ENCODE measurements at places on chromosomes 5 and 9.

DNA sequence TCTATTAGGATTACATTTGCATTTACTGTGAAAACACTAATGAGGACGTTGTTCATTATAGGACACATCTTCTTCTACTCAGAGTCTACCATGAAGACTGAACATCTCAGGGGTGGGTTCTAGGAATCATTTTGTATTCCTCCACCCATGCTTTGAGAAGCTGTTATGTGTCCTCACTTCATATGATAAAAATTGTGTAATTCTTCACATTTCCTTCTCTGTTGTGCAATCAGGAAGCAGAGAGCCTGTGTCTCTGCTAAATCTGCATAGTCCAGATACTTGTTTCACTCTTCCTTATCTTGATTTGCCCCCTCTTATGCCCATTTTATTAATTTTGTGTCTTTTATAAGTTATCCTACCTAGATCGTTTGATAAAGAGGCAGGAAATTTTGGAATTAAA lies 97.8 kb upstream of the IQGAP2 start:
- no peak for DNase-seq

GRCh38 chr5:132291026-132291425 lies 3.2 kb upstream of the SLC22A4 start:
- no peak for DNase-seq

DNA sequence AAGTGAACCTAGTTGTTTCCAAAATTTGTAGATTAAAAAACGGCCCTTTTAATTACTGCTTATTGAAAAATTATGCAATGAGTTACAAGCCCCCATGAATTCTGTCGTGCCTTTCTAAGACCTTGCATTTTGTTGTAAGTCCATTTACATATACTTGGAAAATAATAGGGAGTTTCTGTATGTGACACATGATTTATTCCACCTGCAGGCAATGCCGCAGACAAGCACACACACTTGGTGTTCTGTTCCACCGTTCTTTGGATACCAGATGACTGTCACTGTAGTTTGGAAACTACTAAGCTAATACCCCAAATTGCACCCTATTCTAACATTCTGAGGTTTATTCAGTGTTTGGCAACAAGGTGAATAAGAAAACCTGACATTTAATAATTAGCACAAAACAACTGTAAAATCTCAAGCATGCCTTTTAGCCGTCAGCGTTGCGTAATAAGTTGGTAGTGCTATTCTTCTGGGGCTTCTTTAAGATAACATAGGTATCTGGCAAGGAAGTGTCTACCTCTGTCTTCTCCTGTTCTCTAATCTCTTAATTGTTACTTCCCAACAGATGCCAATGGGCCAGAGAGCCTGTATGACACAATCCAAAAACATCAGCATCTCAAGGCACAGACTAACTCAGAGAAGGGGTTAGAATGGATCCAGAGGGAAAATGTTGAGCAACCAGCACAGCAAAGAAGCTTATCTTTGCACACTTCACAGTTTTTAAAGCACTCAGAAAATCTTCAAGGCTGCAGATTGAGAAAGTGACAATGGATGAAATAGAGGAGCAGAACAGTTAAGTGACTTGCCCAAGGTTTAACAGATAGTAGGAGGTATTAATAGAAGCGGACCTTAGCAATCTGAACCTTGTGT lies 48.2 kb upstream of the DPYSL3 start:
- no peak for DNase-seq

- DNase-seq = no peak
Observed at GRCh38 chr9:18989097-18989496, 43.9 kb downstream of the SAXO1 start.

DNA sequence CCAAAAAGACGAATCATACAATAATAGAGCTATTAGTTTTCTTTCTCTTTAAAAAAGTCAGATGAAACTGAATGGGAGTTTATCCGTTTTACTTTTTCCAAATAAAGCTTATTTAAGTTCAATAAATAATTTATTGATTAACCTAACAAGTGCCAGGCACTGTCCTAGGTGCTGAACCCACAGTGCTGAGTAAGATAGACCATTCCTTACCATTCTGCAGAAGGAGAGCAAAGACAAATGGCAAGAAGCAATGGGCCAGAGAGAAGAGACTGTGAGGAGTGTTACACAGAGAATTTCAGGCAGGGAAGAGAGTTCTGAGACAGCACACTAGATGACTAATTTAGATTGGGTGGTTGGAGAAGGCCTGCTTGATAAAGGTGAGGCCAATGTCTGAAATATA lies 127.2 kb downstream of the AUH start:
- DNase-seq = no peak

DNA sequence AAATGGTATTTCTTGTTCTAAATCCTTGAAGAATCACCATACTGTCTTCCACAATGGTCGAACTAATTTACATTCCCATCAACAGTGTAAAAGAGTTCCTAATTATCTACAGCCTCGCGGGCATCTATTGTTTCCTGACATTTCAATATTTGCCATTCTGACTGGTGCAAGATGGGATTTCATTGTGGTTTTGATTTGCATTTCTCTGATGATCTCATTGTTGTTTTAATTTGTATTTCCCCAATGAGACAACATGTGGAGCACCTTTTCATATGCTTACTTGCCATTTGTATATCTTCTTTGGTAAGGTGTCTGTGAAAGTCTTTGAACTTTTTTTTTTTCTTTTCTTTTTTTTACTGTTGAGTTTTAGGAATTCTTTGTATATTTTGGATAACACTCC lies 473.6 kb downstream of the KCTD16 start:
- no peak for DNase-seq

DNA sequence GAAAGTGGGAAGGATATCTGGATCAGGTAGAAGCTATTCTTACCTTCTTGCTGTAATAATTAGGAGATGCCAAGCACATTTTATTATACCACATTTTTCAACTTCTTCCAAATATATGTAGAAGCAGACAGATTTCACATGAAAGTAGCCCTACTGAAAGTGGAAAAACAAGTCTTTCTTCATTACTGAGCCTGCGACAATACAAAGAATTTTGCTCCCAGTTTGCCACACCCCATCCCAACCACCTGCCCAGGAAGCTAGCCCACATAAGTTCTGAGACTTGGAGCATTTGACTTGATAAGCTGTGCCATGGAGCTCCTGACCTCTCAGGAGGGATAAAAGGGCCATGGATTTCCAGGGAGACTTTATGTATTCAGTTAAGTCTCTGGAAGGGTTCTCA lies 249.1 kb upstream of the ADCY2 start:
- DNase-seq = no peak

DNA sequence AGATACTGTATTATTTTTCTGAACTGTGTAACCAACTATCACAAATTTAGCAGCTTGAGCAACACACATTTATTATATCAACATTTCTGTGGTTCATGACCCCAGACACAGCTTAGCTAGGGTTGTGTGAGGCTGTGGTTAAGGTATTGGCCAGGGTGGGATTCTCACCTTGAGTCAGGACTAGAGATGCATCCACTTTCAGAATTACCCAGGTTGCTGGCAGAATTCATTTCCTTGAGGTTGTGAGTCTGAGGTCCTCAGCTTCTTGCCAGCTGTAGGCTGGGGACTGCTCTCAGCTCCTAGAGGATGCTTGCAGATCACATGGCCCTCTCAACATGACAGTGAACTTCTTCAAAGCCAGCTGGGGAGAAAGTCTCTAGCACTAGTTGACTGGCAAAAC lies 122.5 kb upstream of the RASGRF2 start:
- DNase-seq = no peak

GRCh38 chr9:114925039-114925438 lies 5.4 kb downstream of the TNFSF8 start:
- DNase-seq = no peak

DNA sequence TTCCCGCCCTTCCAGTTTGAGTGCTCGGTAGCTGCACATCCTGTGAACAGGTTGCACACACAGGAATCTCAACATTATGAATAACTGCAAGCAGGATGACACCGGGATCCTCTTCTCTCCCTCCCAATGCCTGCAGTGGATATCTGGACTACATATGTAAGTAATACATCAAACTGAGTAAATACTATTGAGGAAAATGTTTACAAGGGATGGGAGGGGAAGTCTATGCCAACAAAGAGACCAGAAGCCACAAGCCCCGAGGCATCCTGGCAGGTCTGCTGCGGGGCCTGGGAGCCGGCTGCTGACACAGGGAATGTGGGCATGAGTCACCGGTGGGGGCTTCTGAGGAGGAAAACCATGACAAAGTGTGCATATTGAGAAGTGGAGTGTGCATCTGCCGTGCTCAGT lies 8.6 kb upstream of the ANKRD33B start:
- DNase-seq = no peak

GRCh38 chr5:14851050-14851419 lies 20.5 kb downstream of the ANKH start:
- DNase-seq = no peak

- no peak for DNase-seq
Observed at GRCh38 chr9:110334183-110334582, 3.5 kb downstream of the TXNDC8 start.

- no peak for DNase-seq
Observed at GRCh38 chr5:60538955-60539866, 160.8 kb downstream of the DEPDC1B start.

DNA sequence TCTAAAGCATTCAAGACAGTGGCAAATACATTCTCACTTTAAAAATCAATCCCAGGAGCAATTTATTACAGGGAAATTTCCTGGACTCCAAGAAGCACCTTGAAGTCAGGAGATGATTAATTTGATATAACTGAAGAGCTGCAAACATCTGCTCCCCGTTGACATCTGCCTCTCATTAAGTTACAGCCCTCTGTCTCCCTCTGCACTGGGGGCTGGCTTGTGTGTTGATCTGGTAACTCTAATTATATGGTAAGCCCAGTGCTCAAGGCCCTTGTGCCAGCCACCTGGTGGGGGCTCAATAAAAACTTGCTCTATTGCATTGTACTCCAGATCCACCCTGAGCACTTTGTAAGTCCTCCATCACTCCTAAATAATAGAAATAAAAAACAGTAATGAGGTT lies 131.1 kb upstream of the ZNF462 start:
- no peak for DNase-seq

- no peak for DNase-seq
Observed at GRCh38 chr9:7782400-7783120, 17.0 kb downstream of the DMAC1 start.

DNA sequence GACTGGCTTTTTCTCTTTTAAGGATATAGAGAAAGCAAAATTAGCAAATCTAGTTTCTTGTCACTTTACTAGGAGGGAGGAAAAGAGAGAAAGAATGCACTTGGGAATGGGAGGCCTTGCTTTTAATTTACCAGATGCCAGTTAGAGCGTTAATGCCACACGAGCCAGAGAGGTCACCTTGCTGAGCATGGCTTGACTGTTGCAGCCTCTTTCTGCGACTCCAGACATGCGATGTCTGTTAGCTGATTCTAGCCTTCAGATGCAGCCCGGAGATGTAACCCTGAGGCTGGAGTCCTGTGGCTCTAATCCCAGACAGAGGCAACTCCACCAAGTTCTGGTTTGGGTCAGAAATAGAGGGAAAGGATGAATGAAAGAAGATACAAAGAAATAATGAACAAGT lies 152.5 kb downstream of the TRIO start:
- DNase-seq = no peak

DNA sequence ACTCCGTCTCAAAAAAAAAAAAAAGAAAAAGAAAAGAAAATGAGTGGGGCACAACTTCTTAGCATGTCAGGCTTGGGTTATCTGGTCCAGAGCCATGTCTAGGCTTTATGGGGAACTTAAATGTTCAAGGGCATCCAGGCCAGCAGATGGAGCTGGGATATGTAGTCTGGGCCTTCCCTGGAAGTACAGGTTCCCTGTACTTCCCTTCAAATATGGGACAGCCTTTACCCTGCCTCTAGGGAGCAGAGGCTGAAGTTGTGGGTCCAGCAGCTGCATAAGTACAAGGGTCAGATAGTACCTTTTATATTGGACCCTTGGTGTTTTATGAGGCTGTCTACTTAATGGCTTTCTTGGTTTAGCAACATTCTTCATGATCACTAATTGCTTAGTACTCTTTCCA lies 42.1 kb downstream of the FAF2 start:
- DNase-seq = no peak

GRCh38 chr9:30075451-30076199 lies 2308.8 kb upstream of the ACO1 start:
- no peak for DNase-seq

GRCh38 chr5:15366676-15367391 lies 133.1 kb upstream of the FBXL7 start:
- no peak for DNase-seq

- DNase-seq = no peak
Observed at GRCh38 chr5:78717674-78718584, 69.4 kb upstream of the LHFPL2 start.

Data from stimulated activated CD8-positive, alpha-beta memory T cell treated with anti-CD3 and anti-CD28 coated beads, Interleukin-15, amount 100 ng/mL, for 4 hours (primary cell).